ENCODE measurements at places on chromosomes 4 and X.
A peak's percentile ranks its signal among the peaks of the same experiment; 100 is the strongest.

DNA sequence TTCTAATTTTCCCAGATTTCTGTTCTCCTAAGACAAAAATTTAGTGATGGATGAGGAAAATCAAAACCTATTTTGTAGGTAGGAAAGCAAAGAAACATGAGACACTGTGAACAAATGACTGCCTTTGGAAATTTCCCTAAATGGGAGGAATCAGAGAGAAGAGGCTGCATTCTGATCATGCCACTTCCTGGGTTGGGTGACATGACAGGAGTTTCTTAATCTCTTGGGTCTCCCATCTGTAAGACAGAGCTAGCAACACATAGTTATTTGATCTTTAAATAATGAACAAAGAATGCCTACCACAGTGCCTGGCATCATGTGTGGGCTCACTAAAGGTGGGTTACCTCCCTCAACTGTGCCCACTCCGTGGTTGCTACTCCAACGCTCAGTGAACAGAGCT is 57.1 kb downstream of the CCDC149 start:
- DNase-seq, result no peak

DNA sequence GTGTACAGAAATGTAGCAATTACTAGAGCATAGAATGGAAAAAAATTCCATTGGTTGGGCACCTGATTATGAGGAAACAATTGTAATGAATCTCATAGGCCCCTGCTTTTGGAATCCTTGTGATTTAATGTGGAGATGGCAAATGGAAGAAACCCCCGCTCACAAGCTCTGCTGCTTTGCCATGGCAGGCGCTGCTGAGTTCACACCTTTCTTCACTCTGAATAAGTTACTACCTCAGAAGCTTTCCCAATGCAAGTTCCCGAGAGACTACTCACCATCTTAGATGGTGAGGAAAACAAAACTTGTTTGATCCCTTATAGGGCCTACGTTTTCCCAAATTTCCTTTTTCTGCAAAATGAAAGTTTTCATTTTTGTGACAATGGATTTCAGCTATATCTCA is 266.6 kb upstream of the TAPT1 start:
- DNase-seq, result no peak

GRCh38 chr4:6591313-6591712 is 16.3 kb downstream of the MAN2B2 start:
- DNase-seq, result no peak

- no peak for DNase-seq
These were observed 60.8 kb downstream of the PALLD start for GRCh38 chr4:168557658-168558057.

- DNase-seq, result no peak
These were observed 17.2 kb upstream of the HGFAC start for GRCh38 chr4:3424522-3425095.

DNA sequence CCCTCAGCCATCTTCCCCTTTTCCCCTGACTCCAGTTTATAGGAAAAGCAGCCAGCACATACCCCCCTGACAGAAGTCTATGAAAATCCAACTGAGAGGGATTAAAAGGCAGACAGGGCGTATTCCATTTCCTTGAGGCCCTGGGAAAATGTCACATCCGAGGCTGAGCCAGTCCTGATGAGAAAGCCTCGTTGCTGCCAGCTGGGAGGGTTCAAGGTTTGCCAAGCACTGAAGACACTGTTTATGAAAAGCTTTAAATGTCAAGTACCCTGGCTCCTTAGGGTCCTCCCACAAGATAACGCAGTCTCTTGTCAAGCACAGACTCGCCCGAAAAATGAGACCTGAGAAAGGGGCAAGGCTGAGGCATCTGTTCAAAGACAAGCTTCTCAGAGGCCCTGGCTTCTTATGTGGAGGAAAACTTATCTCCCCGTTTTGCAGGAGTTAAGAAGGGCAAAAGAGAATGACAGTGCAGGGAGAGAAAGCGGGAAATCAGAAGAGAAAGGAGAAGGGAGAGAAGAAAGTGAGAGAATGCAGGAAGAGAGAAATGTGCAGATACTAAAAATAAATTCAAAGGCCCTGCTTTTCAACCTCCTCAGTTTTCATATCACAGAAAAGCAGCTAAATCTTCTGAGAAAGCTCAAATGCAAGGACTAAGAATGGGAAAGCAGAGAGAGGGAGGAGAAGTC is 44.7 kb downstream of the SCD5 start:
- DNase-seq, result no peak

GRCh38 chr4:25207997-25208396 is 25.8 kb upstream of the PI4K2B start:
- no peak for DNase-seq

DNA sequence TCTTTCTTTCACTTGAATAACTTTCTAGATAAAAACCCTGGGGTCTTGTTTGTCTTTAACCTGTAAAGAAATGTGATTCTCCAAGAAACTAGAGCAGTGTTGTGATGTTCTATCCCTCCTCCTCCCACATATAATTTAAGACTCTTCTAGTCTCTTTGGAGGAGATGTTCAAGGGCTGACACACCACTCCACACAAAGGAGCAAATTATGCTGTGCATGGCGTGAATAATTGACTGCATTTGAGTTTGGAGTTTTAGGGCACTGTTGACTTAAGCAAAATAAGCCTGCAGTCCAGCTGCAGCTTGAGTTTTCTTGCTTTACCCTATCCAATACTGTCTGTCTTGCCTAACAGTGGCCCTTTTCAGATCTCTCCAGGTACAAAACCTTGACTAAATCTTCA is 119.7 kb downstream of the CHRDL1 start:
- DNase-seq, result no peak

DNA sequence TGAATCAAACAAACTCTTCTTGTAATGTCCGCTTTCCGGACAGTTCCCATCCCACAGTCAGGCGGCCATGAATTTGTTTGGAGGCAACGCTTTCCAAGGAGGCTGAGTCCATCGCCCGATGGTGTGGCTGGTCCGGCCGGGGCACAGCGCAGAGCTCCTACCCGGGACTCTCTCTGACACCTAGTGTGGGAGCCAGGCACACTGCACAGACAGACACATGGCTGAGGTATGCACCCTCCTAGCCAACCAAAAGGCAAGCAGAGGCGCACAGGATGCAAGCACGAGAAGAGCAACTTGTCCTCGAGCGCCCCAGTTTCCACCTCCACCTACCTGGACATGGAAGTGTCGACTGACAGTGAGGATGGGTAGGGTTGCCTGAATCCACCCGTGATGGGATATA is 87.5 kb downstream of the LEF1 start:
- no peak for DNase-seq

- DNase-seq, result no peak
These were observed 39.1 kb downstream of the ZNF674 start for GRCh38 chrX:46506076-46506475.

- DNase-seq, result no peak
These were observed 10.1 kb downstream of the DHRSX start for GRCh38 chrX:2490634-2491033.

GRCh38 chr4:187274153-187274552 is 550.5 kb upstream of the FAT1 start:
- no peak for DNase-seq

- DNase-seq, result no peak
These were observed 250.0 kb downstream of the INPP4B start for GRCh38 chr4:142596121-142596520.

DNA sequence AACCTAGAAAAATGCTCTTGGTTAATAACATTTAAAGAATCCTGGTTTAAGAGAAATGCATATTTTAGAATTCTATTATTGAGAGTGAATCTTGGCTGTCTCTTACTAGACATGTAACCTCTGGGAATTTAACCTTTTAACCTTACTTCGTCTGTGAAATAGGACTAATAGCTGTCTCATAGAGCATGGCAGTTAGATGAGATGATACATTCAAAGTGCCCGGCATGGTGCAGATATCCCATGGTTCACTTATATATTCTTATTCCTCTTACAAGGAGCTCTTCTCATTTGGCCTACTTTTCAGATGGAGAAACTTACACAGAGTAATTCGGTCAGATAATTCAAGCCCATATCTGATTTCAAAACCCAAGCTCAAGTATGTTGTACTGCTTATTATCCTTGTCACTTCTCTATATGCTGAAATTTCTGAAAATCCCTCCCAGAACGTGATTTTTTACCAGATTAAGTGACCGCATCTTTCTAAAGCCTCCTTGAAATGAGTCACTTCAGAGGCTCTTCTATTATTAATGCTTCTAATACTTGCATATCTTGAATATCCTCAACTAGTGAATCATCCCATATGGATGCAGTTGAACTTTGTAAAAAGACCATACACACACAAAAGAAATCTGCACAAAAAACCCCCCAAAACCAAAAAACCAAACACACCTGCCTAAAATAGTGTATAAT is 4.9 kb downstream of the CDKN2AIP start:
- DNase-seq, result no peak

- DNase-seq, result no peak
These were observed 8.8 kb downstream of the MAEA start for GRCh38 chr4:1298461-1298860.

GRCh38 chr4:71773004-71773403 is 10.9 kb downstream of the GC start:
- DNase-seq, result no peak

- peak; percentile 83 for DNase-seq
These were observed 8.6 kb upstream of the ZNF157 start for GRCh38 chrX:47361538-47362511.
